ENCODE measurements at places on chromosomes 2 and 18.
A peak's percentile ranks its signal among the peaks of the same experiment; 100 is the strongest.

- no peak for DNase-seq
These were observed 23.7 kb downstream of the RNF125 start for GRCh38 chr18:32042337-32042736.

GRCh38 chr2:23606968-23607367, 222.0 kb downstream of the KLHL29 start:
- DNase-seq, result no peak

GRCh38 chr18:49560624-49561288, 1.1 kb upstream of the LIPG start:
- DNase-seq, result no peak

- peak; percentile 44 for DNase-seq
These were observed 279.0 kb upstream of the CDH2 start for GRCh38 chr18:28455971-28456370.

DNA sequence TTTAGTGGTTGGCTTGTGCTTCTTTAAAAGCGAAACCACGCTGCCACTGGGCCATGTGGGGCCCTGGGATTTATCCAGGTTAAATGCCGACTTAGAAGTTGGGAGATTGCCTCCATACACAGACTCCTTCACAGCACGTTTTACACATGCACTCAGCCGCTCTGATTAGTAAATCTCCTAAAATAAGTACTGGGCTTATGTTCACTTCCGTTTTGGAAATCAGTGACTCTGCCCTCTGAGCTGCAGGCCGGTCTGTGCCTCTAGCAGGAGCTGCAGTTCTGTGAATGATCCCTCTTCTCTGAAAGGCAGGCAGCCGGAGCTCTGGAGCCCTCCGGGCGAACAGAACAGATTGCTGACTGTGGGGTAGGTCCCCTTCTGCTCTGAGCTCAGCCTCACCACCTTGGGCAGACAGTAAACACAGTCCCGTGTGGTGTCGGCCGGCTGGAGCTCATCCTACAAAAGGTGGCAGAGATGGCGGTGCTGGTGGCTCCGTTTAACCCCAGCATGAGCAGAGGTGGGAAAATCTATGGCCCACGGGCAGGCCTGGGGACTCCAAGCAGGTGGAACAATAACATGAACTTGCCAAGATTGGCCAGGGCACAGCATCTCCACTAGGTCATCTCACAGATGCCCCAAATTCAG, 9.8 kb upstream of the RAB17 start:
- no peak for DNase-seq

DNA sequence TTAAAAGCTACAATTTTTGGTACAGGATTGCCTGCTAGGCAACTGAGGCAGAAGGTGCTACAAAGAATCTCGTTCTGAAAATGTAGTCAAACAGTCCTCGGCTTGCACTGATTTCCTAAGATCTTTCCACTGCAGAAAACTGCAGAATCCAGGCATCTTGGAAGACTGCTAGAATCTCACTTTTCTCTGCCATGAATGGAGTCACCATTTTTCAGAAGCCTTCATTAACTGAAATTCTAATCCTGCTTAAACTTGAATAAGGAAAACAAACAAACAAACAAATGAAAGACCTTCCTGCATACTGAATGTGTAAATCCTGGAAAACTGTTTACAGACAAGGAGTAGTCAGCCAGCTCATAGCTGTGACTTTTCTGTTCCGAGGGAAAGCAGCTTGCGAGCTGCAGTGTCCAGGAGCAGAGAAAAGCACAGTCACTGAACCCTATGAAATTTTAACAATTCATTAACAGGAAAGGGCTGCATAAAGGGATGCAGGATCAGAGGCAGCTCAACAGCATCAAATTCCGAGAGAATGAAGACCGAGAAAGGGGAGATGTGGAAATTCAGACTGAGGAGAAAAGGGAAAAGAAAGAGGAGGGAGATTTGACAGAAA, 210.5 kb upstream of the PIK3C3 start:
- DNase-seq, result no peak

GRCh38 chr2:161426922-161427663, 11.0 kb downstream of the TBR1 start:
- peak; percentile 26 for DNase-seq

- DNase-seq, result peak; percentile 8
These were observed at the start of gene ADRA2B for GRCh38 chr2:96116424-96116878. ADRA2B (minus strand) TSS chr2:96116571; CDS start chr2:96116149, 422 bp downstream.

DNA sequence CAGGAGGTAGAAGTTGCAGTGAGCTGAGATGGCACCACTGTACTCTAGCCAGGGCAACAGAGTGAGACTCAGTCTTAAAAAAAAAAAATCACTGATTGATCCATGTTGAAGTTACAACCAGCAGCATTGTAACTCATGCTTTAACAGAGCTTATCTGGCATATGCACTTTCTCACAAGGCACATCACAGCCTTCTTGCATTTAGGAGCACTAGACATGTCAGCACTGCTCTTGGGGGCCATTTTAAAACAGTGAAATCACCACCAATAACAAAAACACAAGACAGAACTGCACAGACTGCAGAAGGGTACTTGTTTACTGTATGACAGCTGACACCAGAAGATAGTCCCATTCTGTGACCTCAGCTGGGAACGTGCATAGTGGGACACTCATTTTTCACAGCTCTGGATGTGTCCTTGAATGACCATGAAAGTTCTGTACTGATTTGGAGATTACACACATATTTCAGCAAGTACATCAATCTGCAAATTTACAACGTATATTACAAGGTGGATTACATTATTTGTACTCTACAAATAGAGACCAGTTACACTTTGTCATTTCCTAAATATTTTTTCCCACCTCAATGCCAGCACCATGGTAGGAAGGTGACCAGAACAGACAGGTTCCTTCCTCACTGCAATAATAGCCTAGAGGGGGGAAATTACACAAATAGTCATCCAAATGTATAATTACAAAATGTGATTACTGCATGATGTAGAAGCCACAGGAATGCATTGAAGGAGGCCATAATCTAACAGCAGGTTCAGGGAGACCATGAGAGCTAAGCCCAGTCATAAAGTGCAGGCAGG, 35.1 kb downstream of the CCBE1 start:
- peak; percentile 50 for DNase-seq

GRCh38 chr2:212912445-212913103, 238.8 kb downstream of the IKZF2 start:
- peak; percentile 57 for DNase-seq

GRCh38 chr2:39504790-39505335, 67.8 kb upstream of the MAP4K3 start:
- DNase-seq, result no peak

- no peak for DNase-seq
These were observed 4.0 kb upstream of the ALLC start for GRCh38 chr2:3654011-3654410.

- DNase-seq, result peak; percentile 54
These were observed 92.4 kb downstream of the DYSF start for GRCh38 chr2:71545572-71546274.

DNA sequence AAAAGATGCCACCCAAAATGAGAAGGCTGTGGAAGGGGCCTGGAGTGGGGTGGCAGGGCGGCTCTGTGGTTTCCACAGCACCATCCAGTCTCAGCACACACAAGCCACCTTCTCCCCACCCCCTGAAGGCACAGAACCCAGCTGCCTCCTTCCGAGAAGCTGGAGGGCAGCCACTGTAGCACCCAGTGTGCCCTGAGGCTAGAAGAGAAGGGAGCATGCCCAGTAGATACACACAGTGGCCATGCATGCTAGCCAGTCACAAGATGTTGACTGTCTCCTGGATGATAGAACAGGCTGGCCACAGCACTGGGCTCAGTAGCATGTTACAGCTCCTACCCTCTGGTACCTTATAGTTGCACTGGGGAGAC, 148.9 kb upstream of the EPAS1 start:
- no peak for DNase-seq

GRCh38 chr2:196983934-196984333, 57.4 kb upstream of the PGAP1 start:
- no peak for DNase-seq

DNA sequence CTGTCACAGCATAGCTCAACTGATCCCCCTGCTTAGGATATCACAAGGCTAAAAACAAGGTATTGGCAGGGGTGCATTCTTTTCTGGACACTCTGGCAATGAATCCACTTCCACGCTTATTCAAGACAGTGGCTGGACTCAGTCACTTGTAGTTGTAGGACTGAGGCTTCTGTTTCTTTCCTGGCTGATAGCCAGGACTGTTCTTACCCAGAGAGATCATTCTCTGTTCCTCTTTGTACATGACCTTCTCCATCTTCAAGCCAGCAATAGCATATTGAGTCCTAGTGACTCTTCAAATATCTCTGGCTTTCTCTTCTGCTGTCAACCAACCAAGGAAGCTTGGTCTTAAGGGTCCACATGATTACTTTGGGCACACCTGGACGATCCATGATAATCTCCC, 241.3 kb downstream of the RBM43 start:
- no peak for DNase-seq

- DNase-seq, result no peak
These were observed 218 bp downstream of the DGKD start for GRCh38 chr2:233354500-233354924.

DNA sequence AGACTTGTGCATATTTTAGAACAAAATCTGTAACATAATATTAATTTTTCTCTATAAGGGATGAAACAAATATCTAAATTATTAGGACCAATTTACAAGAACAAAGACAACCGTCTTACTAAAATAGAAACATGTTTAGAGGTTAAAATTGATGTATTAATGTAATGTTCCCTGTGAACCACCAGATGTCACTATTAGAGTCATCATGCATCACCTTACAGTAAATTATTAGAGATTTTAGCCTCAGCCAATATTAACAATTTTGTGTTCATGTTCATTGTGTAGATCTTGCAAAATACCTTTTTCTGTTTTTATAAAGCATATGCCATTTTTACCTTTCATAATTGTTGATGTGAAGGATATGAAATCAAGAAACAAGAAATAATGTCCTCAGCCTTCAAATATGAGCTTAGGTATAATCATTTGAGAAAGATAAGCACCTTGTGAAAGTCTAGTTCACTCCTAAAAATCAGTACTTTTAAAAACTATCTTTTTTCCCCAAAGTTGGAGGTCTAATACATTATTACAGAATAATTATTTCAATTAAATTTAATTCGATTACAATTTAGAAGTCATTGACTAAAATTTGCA, 344.3 kb upstream of the KCNH7 start:
- DNase-seq, result no peak

- DNase-seq, result peak; percentile 44
These were observed 2.6 kb upstream of the FAM136A start for GRCh38 chr2:70304498-70304897.

DNA sequence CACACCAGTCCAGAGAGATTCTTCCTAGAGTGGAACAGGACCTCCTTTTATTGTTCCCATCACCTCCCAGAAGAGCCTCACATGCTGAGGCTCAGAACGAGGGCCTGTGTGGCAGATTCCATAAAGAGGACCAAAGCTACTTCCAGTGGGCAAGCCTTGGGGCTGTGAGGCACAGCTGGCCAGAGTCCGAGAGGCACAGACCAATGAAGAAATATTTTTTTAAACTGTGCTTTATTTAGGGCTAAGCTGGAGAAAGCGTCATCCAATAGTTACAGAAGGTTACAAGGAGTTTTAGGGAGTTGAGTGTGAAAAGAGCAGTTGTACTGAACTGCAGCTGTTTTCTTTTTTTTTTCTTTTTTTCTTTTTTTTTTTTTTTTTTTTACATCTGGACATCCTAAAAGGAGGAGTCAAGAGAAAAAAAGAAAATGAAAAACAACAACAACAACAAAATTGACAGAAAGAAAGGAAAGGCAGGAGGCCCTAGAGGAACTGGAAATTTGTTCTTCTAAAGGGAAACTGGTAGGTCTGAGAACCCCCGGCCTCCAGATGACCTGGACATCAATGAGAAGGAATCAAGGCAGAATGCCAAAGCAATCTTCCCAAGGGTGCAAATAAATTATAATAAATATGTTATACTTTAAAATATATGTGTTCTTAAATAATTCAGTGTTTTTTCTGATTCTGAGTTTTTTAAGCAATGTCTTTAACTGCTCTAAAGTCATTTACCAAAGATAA, 322.6 kb downstream of the CELF4 start:
- DNase-seq, result no peak

DNA sequence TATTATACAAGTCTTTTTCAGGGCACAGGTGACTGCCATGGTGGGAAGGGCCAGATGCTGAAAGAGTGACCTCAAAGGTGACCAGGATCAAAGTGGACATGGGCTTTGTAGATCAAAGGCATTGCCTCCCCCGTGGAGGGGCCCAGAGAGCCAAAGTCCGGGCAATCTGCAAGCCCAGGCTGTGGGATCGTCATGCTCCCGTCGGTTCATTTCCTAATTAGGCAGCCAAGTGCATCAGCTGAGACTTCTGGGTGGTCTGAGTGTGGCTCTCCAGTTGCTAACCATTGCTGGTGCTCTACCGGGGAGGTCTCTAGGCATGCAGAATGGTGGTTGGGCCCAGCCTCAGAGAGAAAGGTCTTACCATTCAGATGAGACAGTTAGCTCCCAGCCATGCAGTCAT, 61.6 kb downstream of the TRIB2 start:
- DNase-seq, result no peak

- DNase-seq, result no peak
These were observed 3.1 kb downstream of the COL3A1 start for GRCh38 chr2:188977317-188977716.

GRCh38 chr18:78087338-78087737, 837.7 kb downstream of the GALR1 start:
- DNase-seq, result no peak

DNA sequence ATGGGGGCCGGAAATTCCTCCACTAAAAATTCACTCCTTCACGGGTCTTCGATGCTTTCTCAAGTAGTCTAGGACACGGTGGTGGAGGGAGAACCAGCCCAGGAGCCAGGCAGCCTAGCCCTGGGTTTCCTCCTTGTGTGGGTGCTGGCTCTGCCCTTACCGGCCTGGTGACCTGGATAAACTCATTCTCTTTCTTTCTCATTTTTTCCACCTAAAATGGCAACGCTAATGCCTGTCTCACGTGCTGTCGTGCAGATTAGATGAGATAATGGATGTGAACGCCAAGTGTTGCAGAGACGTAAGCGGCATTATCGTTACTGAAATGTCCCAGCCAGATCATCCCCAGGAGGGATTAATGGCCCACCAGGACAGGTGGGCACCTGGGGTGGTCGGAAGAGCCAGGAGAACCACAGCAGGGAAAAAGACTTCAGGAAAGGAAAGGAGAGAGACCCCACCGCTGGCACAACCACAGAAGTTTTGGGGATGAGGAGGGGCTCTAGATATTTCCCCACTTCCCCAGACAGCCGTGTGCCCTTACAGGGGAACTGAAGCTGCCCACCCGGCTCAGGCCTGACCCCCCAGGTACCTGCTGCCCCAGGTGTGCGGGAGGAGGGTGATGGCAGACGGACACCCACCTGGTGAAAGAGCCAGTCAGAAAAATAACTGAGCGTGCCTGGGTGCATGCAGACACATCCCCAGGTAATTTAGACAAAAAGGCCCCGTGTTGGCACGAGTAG, 100.8 kb upstream of the ASAP2 start:
- DNase-seq, result no peak

- no peak for DNase-seq
These were observed 68.1 kb upstream of the BCL2L11 start for GRCh38 chr2:111052621-111053020.

- no peak for DNase-seq
These were observed 76.5 kb upstream of the HAAO start for GRCh38 chr2:42868874-42869273.

Data from spinal cord (tissue), 10 donors.